HepG2 (cell line): ENCODE measurements at places on chromosomes 5 and 9.
A peak's percentile ranks its signal among the peaks of the same experiment; 100 is the strongest.

- DNase-seq, result no peak
Measured at GRCh38 chr5:88396000-88396535, 127.4 kb upstream of the TMEM161B start.

DNA sequence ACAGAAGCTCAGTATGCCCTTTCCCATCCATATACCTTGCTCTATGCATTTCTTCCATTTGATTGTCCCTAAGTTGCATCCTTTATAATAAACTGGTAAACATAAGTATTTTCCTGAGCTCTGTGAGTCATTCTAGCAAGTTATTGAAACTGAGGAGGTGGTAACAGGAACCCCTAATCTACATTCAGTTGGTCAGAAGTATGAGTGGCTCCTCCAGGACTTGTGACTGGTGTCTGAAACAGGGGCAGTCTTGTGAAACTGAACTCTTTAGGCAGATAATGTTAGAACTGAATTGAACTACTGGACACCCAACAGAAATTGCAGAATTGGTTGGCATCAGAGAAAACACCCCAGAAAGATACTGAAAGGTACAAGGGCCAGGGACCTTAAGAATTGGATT, 133.1 kb upstream of the POU5F2 start:
- no peak for DNase-seq

- DNase-seq, result no peak
Measured at GRCh38 chr5:6792911-6793471, 79.8 kb downstream of the TENT4A start.

DNA sequence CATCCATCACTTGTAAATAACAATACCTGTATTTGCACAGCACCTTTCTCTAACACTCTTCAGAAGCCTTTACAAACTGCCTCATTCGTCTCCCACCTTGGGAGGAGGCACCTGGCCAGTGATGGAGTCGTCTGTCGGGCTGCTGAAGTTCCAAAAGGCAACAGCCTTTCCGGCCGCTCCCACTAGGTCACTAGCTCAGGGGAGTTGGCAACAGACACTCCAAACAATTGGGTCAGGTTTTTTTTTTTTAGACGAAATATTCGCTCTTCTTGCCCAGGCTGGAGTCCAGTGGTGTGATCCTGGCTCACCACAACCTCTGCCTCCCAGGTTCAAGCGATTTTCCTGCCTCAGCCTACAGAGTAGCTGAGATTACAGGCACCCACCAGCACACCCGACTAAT, 4.0 kb downstream of the DAP start:
- DNase-seq, result no peak

DNA sequence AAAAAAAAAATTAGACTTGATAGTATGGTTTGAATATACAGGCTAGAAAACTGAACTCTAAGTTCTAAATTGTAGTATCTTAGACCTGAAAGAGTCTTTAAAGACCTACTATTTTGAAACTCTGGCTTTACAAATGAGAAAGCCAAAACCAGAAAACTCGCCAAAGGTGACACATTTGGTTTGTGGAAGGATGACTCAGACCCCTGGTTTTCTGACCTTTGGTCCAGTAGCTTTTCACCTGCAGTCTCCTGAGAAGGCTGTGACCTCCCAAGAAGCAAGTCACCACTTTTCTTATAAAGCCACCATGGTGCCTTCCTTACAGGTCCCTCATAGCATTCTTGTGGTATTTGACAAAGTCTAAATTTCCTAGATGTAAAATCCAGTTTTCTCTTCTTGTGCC, 102.1 kb upstream of the CEP78 start:
- no peak for DNase-seq

GRCh38 chr9:89606049-89606623, 1.3 kb downstream of the GADD45G start:
- DNase-seq, result peak; percentile 27

DNA sequence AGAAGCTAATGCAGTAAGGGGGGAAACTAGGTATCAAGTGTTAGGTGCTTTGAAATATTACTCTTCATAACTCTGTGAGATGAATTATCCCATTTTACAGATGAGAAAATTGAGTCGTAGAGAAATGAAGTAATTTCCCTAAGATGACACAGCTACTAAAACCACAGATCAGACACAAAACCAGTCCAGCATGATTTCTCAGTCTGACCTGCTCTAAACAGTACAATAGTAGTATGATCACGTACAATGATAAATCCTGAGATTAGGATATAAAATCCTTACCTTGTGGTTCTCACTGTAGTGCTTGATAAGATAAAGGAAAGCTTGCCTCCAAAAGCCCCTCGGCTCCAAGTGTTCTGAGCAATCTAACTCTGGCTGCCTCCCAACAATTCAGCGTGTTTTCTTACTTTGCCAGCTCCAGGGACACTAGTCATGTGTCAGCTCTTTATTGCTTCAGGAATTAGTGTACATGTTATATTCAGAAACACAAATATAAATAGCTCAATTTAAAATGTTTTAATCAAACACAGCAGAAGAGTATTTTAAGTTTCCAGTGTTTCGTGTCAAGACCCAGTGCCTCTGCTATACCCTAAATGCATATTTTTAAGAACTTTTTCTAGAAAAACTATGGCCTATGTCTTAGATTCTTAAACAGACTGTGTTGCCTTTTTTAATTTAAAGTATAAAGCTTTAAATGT, 243.6 kb downstream of the DENND1A start:
- no peak for DNase-seq

DNA sequence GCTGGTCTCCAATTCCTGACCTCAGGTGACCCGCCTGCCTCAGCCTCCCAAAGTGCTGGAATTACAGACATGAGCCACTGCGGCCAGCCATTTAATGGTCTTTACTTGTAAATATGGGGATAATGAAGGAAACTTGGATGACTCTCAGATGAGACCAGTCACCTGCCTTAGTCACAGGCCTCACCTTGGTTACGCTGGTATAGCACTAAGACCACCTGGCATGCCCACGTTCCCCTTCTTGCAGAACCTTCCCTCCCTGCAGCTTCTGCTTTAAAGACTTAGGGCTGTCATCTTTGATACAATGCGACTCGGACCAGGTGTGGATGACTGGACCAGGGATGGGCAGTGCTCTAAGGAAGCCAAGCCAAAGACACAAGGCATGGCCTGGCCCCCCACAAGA, 629.9 kb downstream of the CCDC171 start:
- DNase-seq, result no peak

GRCh38 chr9:126670270-126670669, 56.5 kb downstream of the LMX1B start:
- DNase-seq, result no peak

DNA sequence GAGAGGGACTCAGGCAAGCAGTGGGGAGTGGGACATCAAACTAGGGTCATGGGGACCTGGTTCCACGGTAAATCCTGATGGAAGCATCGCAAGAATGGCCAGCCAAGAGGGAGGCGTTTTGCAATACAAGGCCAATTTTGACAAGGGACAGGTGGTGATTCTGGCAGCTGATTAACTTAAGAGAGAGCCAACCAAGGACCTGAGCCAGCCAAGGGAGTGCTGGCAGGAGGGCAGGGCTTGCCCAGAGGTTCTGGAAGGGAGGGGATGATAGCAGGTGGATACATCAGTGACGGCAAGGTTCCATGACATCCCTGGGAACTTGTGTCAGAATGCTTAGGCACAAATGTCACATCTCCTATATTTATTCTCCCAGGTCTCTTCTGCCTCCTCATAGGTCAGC, 32.8 kb upstream of the PUM3 start:
- no peak for DNase-seq

DNA sequence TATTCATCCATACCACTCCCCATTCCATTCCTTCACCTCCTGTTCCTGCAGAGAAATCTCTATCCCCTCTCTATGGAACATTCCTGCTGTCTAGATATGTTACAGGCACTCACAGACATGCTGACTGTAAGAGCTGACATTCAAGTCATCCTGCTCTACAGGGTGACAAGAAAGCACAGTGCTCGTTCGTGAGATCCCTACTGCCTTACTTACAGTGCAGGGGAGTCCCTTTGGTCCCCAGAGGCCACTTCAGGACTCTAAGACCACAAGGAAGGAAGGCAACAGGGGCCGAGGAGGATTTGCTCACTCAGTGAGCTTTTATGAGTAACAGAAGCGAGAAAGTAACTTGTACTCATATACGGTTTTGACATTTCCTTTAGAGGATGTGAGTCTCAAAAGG, 110.5 kb downstream of the GAS1 start:
- DNase-seq, result no peak

GRCh38 chr9:89676281-89676680, 71.5 kb downstream of the GADD45G start:
- no peak for DNase-seq

GRCh38 chr5:96049398-96050272, 88.0 kb upstream of the ELL2 start:
- DNase-seq, result no peak

GRCh38 chr9:108586471-108587139, 269.2 kb downstream of the ACTL7B start:
- DNase-seq, result no peak

DNA sequence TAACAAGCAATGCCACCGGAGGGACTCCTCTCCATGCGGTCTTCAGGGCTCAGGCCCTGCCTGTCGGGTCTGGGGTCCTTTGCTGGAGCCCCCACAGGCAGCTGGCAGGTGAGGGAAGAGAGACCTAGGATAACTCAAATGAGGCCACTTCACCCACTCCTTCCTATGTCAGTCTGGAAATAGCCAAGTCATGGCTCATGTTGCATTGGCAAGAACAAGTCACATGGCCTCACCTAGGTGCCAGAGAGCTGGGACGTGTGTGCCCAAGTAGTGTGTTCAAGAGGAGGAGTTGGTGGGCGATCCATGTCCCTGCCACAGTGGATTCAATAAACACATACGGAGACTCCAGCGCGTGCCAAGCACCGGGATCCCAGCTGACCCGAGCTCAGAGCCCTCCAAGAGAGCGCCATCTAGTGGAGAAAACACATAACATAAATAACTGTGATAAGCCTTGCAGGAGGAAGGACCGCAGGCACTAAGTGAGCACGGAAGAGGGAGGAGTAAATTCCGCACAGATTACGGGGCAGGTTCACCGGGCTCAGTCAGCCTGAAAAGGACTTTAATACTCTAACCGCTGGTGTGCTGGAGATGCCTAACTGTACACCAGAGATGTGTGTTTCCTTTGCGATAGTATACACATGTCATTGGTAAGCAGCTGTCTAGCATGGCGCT, 580.8 kb downstream of the CCDC171 start:
- DNase-seq, result peak; percentile 63

DNA sequence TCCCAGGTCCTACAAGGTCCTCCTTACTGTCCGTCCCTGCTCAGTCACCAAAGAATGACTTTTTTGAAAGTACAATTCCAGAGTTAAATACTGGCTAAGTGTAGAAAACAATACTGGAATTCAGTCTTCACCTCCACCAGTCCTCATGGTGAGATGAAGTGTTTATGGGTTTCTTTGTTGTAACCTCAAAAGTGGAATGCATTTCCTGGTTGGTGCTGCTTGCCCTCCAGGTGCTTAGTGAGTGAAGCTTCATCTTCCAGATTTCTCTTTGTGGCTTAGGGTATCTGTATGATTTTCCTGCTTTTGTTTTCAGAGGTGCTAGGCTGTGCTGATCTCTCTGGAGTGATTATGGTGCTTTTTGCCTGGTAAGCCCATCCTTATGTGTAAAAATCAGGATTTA, 49.4 kb upstream of the DHFR start:
- DNase-seq, result no peak

DNA sequence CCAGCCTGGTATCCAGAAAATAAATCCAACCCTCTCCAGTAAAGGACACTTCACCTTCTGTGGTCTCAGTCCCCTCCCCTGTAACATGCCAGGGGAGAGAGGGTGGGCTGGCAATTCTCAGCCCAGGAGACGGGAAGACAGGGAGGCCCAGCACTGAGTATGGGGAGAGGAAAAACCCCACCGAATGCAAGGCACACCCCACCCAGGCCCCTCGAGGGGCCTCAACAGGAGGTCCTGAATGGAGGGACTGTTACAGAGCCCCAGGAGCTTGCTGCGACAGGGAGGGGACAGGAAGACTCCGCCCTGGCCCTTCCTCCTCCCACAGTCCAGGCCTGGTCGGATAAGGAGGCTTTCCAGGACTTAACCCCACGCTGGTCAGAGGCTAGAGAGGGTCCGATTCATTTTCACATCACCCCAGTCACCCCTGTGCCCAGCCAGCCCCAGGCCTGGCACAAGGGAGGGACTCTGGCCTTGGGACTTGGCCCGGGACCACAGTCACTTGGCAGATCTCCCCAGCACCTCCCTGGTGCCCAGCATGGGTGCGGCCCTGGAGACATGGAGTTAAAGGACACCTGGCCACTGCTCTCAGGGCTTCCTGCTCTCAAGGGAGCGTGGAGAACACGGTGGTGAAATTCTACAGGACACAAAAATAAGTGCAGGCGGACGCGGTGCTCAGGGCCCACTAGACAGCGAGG, 44.9 kb upstream of the STXBP1 start:
- no peak for DNase-seq

GRCh38 chr9:84617411-84618029, 52.0 kb upstream of the NTRK2 start:
- no peak for DNase-seq

DNA sequence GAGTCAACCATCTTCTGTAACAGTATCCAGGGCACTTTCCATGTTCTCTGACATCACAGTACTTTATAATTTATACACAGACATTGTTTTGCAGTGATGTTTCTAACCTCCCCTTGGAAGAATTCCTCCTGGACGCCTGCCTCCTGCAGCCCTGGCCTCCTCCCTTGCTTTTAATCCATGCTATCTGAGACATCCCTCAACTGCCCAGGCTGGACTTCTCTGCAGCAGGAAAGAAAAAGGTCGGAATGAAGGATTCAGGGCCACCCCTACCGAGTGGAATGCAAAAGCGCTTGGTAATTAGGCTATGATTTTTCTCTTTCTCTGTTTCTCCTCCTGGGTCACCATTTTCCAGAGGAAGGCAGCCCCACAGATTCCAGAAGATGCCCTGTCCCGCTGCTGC, 47.0 kb upstream of the SHC3 start:
- no peak for DNase-seq

DNA sequence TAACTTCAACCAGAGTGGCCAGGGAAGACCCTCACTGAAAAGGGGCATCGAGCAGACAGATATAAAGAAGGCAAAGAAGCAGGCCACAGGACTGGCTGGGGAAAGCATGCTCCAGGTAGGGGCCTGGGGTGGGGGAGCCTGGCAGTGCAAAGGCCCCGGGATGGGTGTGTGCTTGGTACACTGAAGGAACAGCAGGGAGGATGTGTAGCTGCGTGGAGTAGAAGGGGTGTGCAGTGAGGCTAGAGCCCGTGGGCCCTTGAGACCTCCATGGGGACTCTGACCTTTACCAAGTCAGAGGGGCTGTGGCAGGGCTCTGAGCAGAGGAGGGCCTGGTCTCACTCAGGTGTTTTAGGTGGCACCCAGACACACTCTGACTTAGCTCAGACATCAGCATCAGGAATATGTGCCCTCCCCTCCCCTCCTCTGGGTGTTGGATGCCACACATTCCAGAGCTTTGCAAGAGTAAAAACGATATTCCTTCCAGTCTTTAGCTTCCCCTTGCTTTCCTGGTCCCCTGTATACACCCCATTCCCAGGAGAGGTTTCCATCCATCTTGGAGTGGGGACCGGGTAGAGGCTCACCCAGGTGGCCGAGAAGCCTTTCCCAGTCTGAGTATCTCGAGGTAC, 7.6 kb downstream of the TRIM7 start:
- DNase-seq, result no peak

GRCh38 chr5:66340786-66341185, 196.7 kb downstream of the SREK1 start:
- DNase-seq, result no peak
